ENCODE measurements at places on chromosomes 6 and 20. TPM values are rescaled to one million over a fixed set of nuclear protein-coding genes. Genes with fewer than 3 reads are reported as not detected.

The TSPO2 gene
- not detected for polyA plus RNA-seq

The ZKSCAN3 gene
- 0.85 TPM for polyA plus RNA-seq

The HSPA12B gene
- 26.4 TPM for polyA plus RNA-seq

The FAM217A gene
- polyA plus RNA-seq, result not detected

The TRIM31 gene
- polyA plus RNA-seq, result not detected

The EMILIN3 gene
- 0.28 TPM for polyA plus RNA-seq

The XKR7 gene
- 0.15 TPM for polyA plus RNA-seq

The TOX2 gene
- polyA plus RNA-seq, result 9.9 TPM

The HLA-DMA gene
- polyA plus RNA-seq, result 55.4 TPM

The GPR6 gene
- not detected for polyA plus RNA-seq

The TXNDC5 gene
- 88.6 TPM for polyA plus RNA-seq

The MAS1 gene
- polyA plus RNA-seq, result not detected

The CCN5 gene
- polyA plus RNA-seq, result 20.7 TPM

The GGTLC1 gene
- polyA plus RNA-seq, result not detected

The TMEM170B gene
- polyA plus RNA-seq, result 2.3 TPM

The CDH22 gene
- polyA plus RNA-seq, result 1.3 TPM

The ESF1 gene
- 3.5 TPM for polyA plus RNA-seq

The BRD2 gene
- polyA plus RNA-seq, result 116 TPM

The SERAC1 gene
- 2.6 TPM for polyA plus RNA-seq

The TPD52L1 gene
- 76.6 TPM for polyA plus RNA-seq

The SLC17A1 gene
- polyA plus RNA-seq, result not detected

The OR2J3 gene
- polyA plus RNA-seq, result not detected

The METTL24 gene
- polyA plus RNA-seq, result 0.27 TPM

The ENPP4 gene
- polyA plus RNA-seq, result 6.9 TPM

The BTNL2 gene
- not detected for polyA plus RNA-seq

The FILIP1 gene
- polyA plus RNA-seq, result 7.1 TPM

The GRIK2 gene
- 0.22 TPM for polyA plus RNA-seq

The EPB41L1 gene
- polyA plus RNA-seq, result 28.3 TPM

The SEMG1 gene
- not detected for polyA plus RNA-seq

The C4B gene
- polyA plus RNA-seq, result 22.4 TPM

The LAMA2 gene
- polyA plus RNA-seq, result 9.7 TPM

The HTR1E gene
- polyA plus RNA-seq, result 0.03 TPM

The CTAGE9 gene
- polyA plus RNA-seq, result 0.02 TPM

The ECT2L gene
- not detected for polyA plus RNA-seq

The RBM12 gene
- polyA plus RNA-seq, result 19.5 TPM

The OOEP gene
- 0.59 TPM for polyA plus RNA-seq

The RIPPLY2 gene
- polyA plus RNA-seq, result 0.48 TPM

The PKHD1 gene
- 3.3 TPM for polyA plus RNA-seq

The GABRR1 gene
- not detected for polyA plus RNA-seq

The NTSR1 gene
- not detected for polyA plus RNA-seq

The TBXT gene
- polyA plus RNA-seq, result not detected

The BEND3 gene
- 0.98 TPM for polyA plus RNA-seq

The FNDC11 gene
- 0.36 TPM for polyA plus RNA-seq

The TBC1D20 gene
- polyA plus RNA-seq, result 27.3 TPM

The LEMD2 gene
- 30.3 TPM for polyA plus RNA-seq

The SRC gene
- polyA plus RNA-seq, result 13.5 TPM

The SAMD3 gene
- not detected for polyA plus RNA-seq

The HUS1B gene
- 0.64 TPM for polyA plus RNA-seq

The LAMA4 gene
- polyA plus RNA-seq, result 70.6 TPM

The AKAP7 gene
- 10.1 TPM for polyA plus RNA-seq

The ITPA gene
- 36.0 TPM for polyA plus RNA-seq

The IMPG1 gene
- polyA plus RNA-seq, result 0.13 TPM

The OPRM1 gene
- polyA plus RNA-seq, result not detected

The ID4 gene
- 19.2 TPM for polyA plus RNA-seq

The FAM209A gene
- 0.79 TPM for polyA plus RNA-seq

The RAB32 gene
- 8.1 TPM for polyA plus RNA-seq

The STK4 gene
- polyA plus RNA-seq, result 8.7 TPM

The ARFGEF3 gene
- 0.45 TPM for polyA plus RNA-seq

The TBX18 gene
- 0.47 TPM for polyA plus RNA-seq

The BPIFA1 gene
- not detected for polyA plus RNA-seq

Measured in adipose tissue (tissue), 3 donors.